ENCODE measurements at places on chromosomes 2 and 18.

DNA sequence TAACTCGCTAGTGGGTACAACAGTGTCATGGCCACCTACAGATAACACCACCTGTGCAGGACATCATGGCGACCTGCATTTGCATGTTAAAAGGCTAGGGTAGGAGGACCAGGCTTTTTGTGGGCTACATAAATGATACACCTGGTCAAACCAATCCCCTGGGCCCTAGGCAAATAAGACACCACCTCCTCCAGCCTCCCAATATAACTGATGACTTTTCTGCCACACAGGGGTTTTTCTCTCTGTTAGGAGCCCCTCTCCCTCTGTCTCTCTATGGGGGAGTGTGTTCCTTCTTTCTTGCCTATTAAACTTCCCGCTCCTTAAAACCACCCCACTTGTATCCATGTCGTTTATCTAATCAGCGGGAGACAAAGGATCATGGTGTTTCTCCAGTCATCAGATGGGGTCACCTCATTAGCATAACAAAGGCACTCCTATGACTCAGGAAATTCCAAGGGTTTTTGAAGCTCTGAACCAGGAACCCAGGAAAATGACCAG is 10.8 kb upstream of the BUB1 start:
- DNase-seq: peak; percentile 72

- peak; percentile 92 for DNase-seq
Observed at GRCh38 chr2:24365051-24365450, 4.7 kb upstream of the ITSN2 start.

GRCh38 chr2:858646-859045 is 92.0 kb upstream of the SNTG2 start:
- no peak for DNase-seq

- no peak for DNase-seq
Observed at GRCh38 chr2:190748966-190749365, 100.1 kb downstream of the NAB1 start.

DNA sequence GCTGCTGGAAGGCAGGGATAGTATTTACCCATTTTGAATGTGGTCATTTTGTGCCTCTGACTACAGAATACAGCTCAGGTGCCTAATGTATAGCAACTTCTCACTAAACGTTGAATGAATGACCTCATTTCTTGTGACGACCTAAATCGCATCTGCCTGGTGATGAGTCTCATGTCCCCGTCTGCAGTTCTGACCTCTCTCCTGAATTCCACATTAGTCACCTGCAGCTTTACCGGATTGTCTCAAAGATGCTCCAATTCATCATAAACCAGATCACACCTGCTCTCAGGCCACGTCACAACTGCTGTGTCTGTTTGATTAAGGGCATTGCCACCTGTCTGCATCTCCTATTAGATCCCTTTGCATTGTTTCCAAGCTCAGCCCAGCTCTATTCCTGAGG is 133.6 kb upstream of the MYT1L start:
- DNase-seq: no peak

DNA sequence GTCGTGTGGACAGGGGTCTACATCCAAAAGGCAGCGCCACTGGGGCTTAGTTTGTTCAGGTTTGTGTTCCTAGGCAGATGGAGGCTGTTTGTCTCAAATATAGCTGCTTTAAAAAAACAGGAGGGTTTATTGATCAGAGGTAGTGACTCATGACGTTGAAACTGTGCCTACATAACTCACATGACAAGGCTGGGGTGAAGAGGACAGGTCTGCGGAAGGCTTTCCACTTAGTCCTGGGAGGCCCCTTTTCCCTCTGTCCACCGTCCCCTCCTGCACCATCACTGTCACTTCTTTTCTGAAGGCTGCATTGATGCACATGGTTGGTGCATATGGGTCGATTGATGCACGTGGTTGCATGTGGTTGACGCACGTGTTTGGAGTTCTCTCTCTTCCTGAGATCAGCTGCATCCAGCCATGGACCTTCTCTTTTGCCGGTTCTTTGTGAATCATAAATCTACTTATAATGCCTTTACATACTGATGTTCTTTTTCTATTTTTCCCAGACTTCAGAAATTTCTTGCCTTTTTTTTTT is 10.9 kb downstream of the SH3RF3 start:
- no peak for DNase-seq
